ENCODE measurements at places on chromosomes 13 and 19.

- DNase-seq, result no peak
Observed at GRCh38 chr19:5719274-5719960, 529 bp downstream of the LONP1 start.

GRCh38 chr13:25882466-25883357 lies 169.1 kb downstream of the SHISA2 start:
- no peak for DNase-seq

DNA sequence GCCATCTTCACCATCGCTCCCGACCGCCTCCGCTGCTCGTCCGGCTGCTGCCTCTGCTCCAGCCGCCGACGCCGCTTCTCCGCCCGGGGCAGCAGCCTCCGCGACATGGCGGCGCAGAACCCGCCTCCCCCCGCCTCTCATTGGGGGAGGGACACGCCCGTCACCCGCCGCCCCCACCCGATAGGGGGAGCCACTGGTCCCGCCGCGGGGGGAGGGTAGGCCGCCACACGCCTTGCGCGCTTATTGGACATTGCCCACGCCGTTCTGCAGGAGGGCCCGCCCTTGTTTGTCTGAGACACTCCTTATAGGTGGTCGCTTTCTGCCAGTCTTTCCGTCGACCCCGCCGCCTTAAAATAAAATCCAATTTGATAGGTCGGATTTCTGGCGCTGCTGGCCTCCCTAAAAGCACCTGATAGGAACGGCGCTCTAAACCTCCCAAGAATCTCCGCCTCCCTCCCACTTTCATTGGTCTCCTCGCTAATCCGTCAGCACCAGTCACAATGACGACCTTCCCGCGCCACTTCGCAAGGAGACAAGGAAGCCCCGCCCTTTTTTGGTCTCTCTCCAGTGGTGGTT lies at the start of gene HNRNPL:
Gene HNRNPL, minus strand, starts transcription at position 127 of the 576 bp plus-strand sequence. Its CDS starts 20 bp downstream, at position 107.
- DNase-seq, result peak; percentile 99

- DNase-seq, result no peak
Observed at GRCh38 chr19:18333680-18334079, 6.7 kb upstream of the PGPEP1 start.

GRCh38 chr13:47216176-47216822 lies 319.4 kb upstream of the HTR2A start:
- no peak for DNase-seq

GRCh38 chr13:112996671-112997091 lies 27.7 kb downstream of the MCF2L start:
- DNase-seq, result no peak

- DNase-seq, result no peak
Observed at GRCh38 chr19:46862974-46863632, 2.3 kb downstream of the ARHGAP35 start.

GRCh38 chr13:21413013-21413412 lies 46.1 kb downstream of the ZDHHC20 start:
- no peak for DNase-seq

GRCh38 chr13:99505814-99506269 lies 4.6 kb downstream of the TM9SF2 start:
- DNase-seq, result no peak

DNA sequence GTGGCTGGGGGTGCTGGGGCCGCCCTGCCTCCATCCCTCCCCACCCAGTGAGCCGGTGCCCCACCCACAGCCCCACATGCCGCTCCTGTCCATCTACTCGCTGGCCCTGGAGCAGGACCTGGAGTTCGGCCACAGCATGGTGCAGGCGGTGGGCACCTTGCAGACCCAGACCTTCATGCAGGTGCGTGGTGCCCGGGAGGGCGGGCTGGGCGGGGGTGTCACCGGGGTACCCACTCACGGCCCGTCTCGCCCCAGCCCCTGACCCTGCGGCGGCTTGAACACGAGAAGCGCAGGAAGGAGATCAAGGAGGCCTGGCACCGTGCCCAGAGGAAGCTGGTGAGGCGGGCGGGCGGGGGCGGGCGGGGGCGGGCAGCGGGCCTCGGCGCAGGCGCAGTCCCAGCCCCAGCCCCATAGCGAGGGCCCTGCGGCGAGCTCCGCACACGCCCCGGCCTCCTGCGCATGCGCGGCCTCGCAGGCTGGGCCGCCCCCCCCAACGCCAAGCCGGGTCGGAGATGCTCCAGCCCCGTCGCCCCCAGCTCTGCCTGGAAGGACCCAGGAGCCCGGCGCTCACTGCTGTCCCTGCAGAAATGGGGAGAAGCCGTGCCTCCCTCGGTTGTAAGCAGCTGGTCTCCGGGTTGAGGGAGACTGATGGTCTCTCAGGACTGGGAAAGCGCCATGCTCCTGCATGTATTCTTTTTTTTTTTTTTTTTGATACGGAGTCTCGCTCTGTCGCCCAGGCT lies 7.7 kb downstream of the ARHGAP45 start:
- DNase-seq, result peak; percentile 88

DNA sequence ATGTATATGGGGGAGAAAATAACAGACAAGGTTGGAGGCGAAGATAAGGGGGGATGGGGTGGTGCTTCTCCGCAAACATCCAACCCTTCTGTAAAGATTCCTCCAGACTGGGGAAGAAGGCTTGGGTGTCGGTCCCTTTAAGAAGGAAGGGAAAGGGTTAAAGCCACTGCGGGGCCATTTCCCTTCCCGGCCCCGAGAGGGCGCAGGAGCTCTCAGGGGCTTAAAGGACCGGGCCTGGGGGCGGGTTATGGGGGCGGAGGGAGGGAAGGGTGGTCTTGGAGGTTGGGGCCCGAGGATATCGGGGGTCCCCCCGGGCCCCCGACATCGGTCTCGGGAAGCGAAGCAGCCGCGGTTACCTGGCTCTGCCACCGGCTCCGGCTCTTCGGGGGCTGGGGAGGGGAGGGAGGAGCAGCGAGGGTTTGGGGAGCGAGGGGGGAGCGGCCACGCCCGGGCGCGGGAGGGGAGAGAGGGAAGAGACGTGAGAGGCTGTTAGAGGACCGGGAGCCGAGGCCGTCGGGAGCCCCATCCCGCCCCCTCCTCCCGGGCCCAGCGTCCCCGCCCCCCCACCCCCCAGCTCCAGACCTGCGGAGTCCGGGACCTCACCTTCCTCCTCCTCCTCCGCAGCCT lies 2.8 kb downstream of the TNNT1 start:
- DNase-seq, result no peak

GRCh38 chr19:6866741-6867151 lies 20.6 kb upstream of the ADGRE1 start:
- DNase-seq, result no peak

GRCh38 chr19:8221161-8221560 lies 12.0 kb downstream of the CERS4 start:
- no peak for DNase-seq

- no peak for DNase-seq
Observed at GRCh38 chr13:100063333-100063732, 25.6 kb upstream of the PCCA start.

DNA sequence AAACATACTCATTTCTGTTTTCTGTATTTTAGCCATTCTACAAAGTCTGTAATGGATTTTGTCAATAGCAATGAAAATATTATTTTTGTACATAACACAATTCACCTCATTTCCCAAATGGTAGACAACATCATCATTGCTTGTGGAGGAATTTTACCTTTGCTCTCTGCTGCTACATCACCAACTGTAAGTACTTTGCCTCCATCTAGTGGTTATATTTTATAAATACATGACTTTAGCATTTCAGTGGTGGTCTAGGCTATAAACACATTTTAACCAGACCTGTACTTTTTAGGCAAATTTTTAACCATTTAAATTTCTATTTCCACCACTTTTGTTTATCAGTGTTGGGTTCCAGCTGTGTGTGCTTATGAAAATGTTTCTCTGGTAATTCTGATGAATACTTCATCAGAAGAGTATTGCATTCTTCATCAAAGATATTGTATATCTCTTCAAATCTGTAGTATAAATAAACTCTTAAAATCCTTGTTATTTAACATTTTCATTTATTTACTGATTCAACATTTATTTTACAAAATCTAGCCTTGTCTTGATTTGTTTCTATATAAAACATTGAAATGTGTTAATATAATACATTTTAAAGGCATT lies 222.4 kb downstream of the NBEA start:
- DNase-seq, result no peak

DNA sequence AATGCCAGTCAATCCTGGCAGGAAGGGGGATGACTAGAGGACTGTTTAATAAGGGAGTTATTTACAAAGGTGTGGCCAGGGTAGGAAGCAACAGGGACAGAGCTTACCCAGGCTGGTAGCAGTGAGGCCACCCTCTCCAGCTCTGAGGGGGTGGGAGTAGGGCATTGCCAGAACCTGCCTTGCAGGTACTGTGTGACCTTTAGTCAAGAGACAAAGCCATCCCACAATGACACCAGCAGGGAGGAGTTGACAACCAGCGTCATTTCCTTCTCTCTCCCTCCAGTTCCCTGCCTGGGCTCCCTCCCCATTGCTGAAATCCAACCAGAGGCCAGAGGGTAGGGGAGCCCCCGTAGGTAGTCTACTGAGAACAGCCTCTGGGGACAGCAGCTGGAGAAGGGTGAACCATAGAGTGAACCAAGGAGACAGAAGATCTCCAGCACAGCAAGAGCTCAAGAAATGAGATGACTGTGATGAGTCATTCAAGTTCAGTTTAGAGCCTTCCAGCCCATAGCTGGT lies 33.3 kb upstream of the SPATA13 start:
- no peak for DNase-seq

GRCh38 chr19:52140032-52140710 lies 433 bp upstream of the ZNF616 start:
- no peak for DNase-seq

GRCh38 chr13:85666356-85666755 lies 132.9 kb downstream of the SLITRK6 start:
- no peak for DNase-seq

DNA sequence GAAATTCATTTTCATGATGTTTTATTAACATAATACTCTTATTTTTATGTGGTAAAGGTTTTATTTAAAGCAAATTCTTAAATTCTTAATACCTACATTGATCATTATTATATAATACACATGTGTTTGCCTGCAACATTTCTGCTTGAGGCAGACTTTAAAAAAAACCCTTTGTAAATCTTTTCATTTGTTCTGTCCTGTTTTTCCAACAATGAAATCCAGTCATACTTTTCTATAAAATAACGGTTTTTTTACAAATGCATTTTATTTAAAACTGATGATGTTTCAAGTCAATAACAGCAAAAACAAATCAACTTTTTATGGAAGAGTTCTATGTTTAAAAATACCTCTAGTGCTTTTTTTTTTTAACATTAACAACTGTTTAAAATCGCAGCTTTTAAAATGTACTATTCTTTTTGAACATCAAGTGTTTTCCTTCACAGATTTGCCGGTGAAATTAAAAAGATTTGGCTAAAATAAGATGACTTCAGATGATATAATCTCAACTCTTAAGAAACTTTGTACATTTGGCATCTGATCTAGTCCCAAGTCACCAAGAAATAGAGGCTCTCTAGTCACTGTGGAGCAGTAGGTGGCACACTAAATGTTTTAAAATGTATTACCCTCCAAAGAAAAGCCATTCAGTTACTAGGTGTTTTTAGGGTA lies 5.1 kb downstream of the POU4F1 start:
- no peak for DNase-seq

GRCh38 chr19:31749231-31749630 lies 400.0 kb upstream of the TSHZ3 start:
- no peak for DNase-seq

GRCh38 chr13:28415994-28416421 lies 78.9 kb downstream of the FLT1 start:
- no peak for DNase-seq

DNA sequence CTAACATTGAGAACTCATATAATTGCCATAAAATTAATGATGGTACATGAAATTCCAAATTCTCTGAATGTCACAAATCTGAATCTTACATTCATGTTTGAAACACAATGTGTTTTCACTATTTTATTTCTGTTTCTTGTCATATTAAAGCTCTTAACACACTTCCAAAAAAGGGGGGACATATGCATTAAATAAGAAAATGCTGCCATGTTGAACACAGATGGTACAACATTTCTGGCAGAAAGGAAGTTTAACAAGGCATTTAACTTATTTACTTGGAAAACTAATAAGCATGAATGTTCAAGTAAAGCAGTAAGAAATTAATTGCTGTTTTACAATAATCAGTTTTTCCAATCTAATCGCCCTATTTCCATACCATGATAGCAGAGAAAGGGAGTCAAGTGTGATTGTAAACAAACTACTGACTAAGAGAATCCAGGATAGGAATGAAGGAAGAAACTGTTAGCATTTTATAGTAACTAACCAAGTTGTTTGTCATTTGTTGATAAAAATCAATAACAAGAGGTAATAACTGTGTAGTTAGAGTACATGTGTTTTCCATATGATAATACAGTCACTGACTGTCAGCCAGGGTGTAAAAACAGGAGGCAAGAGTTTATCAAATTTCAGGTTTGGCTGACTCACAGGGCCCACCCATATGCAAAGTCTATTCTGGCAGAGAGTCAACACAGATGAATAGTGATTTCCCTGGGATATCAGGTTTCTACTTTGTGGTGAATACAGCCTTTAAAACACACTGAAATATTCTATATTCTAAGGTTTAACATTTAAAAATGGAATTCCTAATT lies 5.7 kb upstream of the FOXO1 start:
- DNase-seq, result no peak

- no peak for DNase-seq
Observed at GRCh38 chr19:13094771-13095392, 7.8 kb downstream of the LYL1 start.

DNA sequence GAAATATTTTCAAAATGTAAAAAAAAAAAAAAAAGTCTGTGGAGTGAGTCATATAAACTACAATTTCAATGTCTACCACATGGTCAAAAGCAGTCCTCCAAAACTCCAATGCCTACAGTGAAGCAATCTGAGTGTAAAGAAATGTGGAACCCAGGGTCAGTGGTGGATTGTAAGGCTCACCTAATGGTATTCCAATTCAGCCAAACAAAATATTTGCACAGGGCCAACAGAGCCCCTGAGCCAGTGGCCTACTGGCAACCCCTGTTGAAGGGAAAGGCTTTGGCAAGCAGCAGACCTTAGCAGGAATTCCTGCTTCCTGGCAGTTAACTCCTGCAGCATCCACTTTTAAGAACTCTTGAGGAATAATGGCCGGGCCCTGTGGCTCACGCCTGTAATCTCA lies 3.4 kb downstream of the DNMT1 start:
- DNase-seq, result no peak

DNA sequence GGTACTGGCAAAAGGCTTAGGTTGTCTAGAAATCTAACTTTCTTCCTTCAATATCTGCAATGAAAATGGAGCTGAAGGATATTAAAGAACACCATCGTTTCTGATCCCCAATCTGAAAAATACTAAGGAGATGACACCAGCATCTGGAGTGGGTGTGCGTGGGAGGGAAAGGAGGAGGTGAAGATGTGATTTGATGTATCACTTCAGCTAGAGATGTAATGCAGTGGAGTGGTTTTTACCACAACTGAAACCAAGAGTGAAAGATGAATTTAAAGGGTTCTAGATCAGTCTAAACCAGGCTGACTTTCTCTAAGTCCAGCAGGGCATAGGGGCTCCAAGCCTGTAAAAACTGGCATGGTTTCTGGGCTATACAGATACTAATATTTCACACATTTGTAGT lies 148.4 kb downstream of the AKAP11 start:
- DNase-seq, result no peak

GRCh38 chr19:44723299-44723951 lies 24.5 kb downstream of the CEACAM16 start:
- DNase-seq, result no peak

Measured in T-cell (primary cell).